H9 (cell line): ENCODE measurements at places on chromosomes 1 and 21. TPM values are rescaled to one million over a fixed set of nuclear protein-coding genes. Genes with fewer than 3 reads are reported as not detected.

GRCh38 chr1:4709641-4710040 is 55.2 kb downstream of the AJAP1 start:
- no peak for DNase-seq

DNA sequence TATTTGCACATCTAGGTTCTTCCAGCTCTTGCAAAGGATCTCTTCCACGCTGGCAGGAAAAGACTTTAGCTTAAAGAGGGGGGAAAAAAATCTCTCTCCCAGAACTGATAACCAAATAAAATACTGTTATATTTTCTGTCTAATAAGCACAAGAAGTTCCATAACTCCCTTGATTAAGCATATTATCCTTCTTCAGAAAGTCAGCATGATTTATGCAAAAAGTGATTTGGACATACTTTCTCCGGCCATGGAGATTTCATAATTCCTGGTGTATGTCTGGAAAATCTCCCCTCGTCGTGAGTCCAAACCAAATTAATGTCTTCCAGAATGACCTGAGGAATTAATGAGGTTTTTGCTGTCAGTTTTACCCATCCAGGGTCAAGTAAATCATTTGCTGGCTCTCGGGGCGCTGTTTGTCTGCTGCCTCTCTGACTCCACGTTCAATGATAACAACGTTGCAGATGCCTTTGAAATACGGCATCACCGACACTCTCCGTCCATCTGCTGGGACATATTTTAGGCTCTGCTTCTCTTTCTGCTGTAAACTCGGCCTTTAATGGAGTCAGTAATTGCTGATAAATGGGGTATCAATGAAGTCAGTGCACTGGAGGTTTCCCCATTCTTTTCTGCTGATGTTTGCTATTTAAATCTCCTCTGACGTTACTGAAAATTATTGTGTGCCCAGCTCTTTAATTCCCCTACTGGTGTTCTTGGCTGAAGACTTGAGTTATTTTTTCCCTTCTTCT is 112.9 kb downstream of the HLX start:
- DNase-seq = no peak

DNA sequence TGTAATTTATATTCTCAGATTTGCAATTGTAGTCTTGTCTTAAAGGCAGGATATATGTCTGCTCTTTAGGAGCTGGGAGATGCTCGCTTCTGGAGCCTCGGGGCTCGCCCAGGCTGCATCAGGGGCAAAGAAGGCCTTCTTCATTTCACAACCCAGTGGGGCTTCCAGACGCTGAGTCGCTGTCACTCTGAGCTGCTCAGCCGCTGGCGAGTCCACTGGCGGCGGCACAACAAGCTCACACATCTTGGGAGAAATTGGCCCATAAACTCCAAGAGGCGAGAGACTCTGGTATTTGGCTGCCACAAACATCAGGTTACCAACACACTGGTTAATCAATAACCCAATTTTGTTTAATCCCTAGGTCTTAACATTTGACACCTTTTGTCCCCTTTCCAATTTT is 216.6 kb downstream of the ATG4C start:
- DNase-seq = peak; percentile 37

GRCh38 chr1:96048572-96049212 is 672.9 kb upstream of the PTBP2 start:
- no peak for DNase-seq

DNA sequence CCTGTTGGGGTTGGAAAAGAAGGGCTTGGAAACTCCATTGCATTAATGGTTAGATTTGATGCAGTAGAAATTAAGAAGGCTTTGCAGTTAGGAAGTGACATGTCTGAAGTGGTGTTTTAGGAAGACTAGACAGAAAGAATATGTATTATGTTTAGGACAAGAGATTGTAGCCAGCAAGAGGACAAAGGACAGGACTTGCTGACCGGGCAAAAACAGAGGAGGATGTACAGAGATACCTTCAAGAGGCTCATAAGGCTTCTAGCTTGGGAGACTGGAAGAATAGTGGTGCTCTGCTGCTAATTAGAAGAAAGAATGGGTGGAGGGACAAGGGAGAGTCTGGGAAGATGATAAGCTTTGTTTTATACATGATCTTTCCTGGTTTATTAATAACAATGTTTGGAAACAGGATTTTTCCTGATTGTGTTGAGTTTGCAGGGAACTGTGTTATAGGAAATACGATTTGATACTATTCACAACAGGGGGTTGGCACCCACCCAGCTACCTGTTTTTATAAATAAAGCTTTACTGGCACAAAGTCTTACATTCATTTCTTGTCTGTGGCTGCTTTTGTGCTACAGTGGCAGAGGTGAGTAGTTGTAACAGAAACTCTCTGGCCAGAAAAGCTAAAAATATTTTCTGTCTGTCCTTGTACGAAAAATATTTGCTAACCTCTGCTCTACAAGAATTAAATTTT is 37.1 kb upstream of the TMCO2 start:
- no peak for DNase-seq

DNA sequence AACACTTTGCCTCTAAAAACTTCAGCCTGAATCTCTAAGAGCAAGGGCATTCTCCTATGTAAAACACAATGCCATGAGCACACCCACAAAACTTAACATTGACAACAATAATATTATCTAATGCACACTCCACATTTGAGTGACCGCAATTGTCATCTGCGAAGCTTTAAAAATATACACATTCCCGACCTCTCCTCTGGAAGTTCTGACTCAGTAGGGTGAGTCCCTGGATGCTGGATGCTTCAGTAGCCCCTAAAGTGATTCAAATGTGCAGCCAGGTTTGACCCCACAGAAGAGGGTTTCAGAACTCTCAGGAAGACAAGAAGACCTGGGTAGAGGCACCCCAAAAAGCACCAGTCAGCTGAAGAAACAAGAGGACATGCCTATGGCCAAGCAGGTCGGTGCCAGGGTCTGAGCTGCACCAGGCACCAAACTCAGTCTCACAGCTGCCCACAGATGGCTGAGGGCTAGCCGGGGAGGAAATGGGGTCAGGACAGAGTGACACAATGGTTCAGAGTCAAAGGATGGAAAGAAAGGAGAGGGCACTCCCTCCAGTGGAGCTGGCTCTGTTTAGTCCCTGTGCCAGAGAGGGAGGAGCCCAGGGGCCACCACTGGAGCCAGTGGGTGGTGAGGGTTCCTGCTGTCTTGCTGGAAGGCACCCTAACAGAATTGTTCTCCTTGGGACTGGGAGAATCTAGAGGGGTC is 17.4 kb downstream of the PIK3C2B start:
- no peak for DNase-seq

DNA sequence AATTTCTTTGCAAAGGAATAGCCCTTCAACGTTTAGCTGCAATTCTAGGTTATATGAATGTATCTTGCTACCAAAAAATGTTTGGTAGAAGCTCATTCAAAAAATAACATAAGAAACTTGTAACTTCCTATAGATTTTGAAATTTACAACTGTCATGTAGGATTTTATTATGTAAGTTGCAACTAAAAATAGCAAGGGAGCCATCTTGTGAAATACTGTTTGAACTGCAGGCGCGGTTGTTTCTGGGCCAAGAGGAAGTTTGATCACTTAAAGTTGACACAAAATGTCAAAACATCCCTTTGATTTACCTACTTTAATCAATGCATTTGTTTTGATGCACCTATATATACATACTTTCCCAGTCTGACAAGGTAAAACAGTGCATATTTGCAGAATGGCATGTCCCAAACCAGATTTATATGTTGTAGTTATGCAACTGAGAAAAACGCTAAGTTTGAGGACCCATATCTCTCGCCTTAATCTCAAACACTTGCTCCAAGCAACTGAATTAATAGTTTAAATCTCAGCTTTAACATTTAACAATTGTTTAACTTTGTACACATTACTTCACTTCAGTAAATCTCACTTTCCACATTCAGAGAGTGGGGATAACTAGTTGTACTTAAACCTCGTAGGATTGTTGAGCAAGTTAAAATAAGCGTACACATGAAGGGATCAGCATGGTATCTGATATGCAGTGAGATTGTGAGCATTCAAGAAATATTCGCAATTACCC is 63.9 kb downstream of the KCNK2 start:
- no peak for DNase-seq

The GSTM5 gene
- total RNA-seq = not detected in 2 replicates

The LRRC53 gene
- total RNA-seq = not detected in 2 replicates

The AVPR1B gene
- total RNA-seq = 0.09 TPM in 1 of 2 replicates, not detected in the other

The ERICH3 gene
- not detected in 2 replicates for total RNA-seq
